Activated T-cell treated with anti-CD3 and anti-CD28 coated beads, Interleukin-2, amount 50 U/mL, for 24 hours (primary cell): ENCODE measurements at places on chromosomes 2 and 18.

DNA sequence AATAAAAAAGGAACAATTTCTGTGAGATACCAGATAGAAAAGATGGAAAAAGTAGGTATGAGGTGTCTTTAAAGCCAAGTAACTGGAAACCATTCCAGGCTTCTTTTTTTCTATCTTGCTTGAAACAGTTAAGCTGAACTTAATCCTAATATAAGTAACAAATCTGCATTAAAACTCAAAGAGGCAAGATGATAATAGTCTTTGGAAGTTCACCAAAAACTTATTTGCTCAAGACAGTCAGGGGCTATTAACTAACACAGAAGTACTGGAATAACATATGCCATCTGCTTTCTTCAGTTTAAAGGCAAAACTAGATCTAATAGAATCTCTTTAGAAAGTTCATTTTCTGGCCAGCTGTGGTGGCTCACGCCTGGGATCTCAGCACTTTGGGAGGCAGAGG lies 18.8 kb downstream of the PDIA6 start:
- no peak for DNase-seq
- H3K4me3 ChIP-seq: no peak overlapping the region
- H3K27ac ChIP-seq: no peak overlapping the region
- H3K36me3 ChIP-seq: peaks cover 95% of the 10 kb centered on the region

GRCh38 chr18:8980918-8981317 lies 121.6 kb upstream of the NDUFV2 start:
- H3K4me1 ChIP-seq: no peaks in the 10 kb centered on the region
- H3K4me3 ChIP-seq: no peak overlapping the region
- DNase-seq: no peak

DNA sequence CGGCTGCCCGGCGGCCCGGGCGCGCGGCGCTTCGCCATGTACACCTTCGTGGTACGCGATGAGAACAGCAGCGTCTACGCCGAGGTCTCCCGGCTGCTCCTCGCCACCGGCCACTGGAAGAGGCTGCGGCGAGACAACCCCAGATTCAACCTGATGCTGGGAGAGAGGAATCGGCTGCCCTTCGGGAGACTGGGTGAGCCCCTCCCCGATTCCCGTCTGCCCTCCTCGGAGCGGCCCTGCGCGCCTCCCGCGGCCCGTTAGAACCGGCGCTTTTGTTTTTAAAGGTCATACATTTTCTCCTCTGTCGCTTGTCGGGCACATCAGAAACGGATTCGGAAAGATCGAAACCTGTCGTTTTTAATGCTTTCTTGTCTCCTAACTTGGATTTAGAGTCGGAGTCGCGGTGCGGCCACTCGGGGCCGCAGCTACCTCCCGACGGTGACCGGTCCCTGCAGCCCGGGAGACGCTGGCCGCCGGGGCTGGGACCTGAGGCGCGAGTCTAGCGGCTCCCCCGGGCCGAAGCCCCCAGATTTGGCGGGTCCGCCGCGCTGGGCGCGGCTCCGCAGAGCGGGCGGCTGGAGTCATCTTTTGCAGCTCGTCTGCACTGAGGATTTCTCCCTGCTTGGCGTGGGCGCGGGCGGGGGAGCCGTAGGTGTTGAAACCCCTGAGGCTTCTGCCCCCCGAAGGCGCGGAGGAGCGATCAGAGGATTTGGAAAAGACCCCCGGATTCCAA lies 519 bp downstream of the TTL start:
- DNase-seq: peak; percentile 71
- peaks cover 46% of the 10 kb centered on the region for H3K36me3 ChIP-seq
- H3K4me3 ChIP-seq: peak overlapping the region; percentile 94
- H3K27me3 ChIP-seq: no peaks in the 10 kb centered on the region

GRCh38 chr2:169877398-169877797 lies 50.1 kb downstream of the UBR3 start:
- peaks cover 26% of the 10 kb centered on the region for H3K36me3 ChIP-seq
- DNase-seq: no peak
- no peaks in the 10 kb centered on the region for H3K27me3 ChIP-seq
- H3K4me1 ChIP-seq: peaks cover 1% of the 10 kb centered on the region
- H3K4me3 ChIP-seq: no peak overlapping the region

DNA sequence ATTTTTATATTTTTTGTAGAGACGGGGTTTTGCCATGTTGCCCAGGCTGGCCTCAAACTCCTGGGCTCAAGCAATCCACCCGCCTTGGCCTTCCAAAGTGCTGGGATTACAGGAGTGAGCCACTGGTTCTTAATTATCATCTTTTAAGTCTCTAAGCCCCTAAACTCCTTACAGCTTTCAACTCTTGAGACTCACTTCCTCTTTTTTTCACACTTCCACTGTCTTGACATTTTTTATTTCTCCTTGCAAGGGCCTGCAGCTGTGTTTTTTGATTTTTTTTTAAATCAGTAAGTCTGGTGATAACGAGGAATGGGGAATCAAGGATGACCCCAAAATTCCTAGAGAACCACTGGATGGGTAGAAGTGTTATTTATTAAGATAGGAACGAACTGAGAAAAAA lies 8.6 kb upstream of the ABCB11 start:
- H3K4me3 ChIP-seq: no peak overlapping the region
- H3K4me1 ChIP-seq: peaks cover 27% of the 10 kb centered on the region
- H3K27me3 ChIP-seq: no peaks in the 10 kb centered on the region
- DNase-seq: no peak

- no peaks in the 10 kb centered on the region for H3K27me3 ChIP-seq
- no peaks in the 10 kb centered on the region for H3K36me3 ChIP-seq
- H3K4me1 ChIP-seq: no peaks in the 10 kb centered on the region
- no peak overlapping the region for H3K27ac ChIP-seq
Measured at GRCh38 chr2:187093771-187094412, 244.9 kb upstream of the ZSWIM2 start.
